ENCODE measurements at places on chromosomes 6 and 20.

GRCh38 chr6:43481591-43482236, 4.3 kb downstream of the TJAP1 start:
- no peak for DNase-seq

DNA sequence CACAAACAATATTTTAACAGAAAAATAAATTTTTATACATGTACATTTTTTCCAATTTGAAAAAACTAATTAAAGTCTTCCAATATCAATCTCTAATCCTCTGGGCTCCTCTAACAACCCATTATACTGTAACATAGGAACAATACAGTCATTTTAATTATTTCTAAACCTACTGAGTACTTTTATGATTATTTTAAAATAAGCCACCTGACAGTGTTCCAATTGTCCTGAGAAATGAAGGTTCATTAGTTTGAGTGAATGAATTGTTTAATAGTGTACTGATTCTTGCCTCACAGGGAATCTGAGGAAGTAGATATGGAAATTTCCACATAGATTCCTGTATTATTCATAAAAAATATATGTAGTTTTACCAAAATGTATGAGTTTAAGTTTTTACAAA, 123.1 kb upstream of the EYS start:
- DNase-seq, result no peak

GRCh38 chr20:48831718-48832404, 4.1 kb upstream of the PREX1 start:
- DNase-seq, result no peak

- DNase-seq, result no peak
Measured at GRCh38 chr6:21664314-21665109, 71.0 kb downstream of the SOX4 start.

GRCh38 chr20:33875534-33876026, 64.4 kb downstream of the CHMP4B start:
- no peak for DNase-seq

DNA sequence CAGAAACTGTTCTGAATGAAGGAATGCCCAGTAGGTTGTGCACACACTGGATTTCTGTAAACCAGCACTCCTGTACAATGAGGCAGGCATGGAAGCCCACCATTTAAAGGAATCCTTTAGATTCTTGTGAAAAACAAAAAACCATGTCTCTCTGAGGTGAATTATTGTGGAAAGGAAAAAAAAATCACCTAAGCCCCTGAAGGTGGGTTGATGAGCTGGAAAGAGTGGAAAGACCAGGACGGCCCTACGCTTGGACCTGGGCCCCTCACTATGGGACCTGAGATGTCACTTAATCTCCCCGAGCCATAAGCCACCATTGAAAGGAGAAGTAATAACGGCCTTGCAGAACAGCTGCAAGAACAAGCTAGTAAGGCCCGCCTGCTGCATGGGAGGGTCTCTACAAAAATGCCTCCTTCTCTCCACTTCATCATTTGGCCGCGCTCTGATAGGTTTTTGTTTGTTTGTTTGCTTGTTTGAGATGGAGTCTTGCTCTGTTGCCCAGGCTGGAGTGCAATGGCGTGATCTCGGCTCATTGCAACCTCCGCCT, 68.8 kb downstream of the RAB44 start:
- no peak for DNase-seq

- DNase-seq, result no peak
Measured at GRCh38 chr20:60960500-60960899, 291.6 kb upstream of the CDH4 start.

GRCh38 chr20:41534170-41534569, 84.0 kb downstream of the CHD6 start:
- DNase-seq, result no peak

DNA sequence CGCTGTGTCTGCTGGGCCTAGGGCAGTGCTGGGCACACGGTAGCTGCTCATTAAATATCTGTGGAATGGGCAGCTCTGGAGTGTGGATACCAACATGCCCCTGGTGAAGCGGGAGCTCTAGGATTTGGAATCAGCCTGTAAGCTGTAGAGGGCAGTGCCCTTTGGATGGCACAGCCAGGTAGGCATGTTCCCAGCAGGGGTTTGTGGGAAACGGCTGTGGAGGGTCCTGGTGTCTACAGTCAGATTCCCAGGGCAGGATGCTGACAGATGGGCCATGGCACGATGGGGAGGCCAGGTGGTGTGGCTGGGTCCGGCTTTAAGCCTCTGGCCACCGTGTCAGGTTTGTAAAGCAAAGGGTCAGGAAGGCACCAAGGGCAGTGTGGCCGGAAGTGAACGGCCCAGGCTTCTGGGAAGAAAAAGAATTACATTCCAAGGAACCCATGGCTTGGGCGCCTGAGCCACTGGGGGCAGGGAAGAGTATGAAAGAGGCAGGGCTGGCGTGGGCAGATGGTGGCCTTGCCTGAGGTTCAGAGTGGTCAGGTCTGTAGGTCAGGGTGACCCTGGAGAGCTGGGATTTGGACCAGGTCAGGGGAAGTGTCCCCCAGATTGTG, 44.8 kb downstream of the UBE2V1 start:
- DNase-seq, result no peak

- no peak for DNase-seq
Measured at GRCh38 chr6:169838346-169839028, 87.1 kb downstream of the ERMARD start.

- no peak for DNase-seq
Measured at GRCh38 chr6:21596949-21597682, 3.6 kb downstream of the SOX4 start.

GRCh38 chr6:13865141-13865540, 50.8 kb upstream of the MCUR1 start:
- DNase-seq, result no peak

GRCh38 chr6:66291905-66292304, 584.9 kb upstream of the EYS start:
- DNase-seq, result no peak

- DNase-seq, result no peak
Measured at GRCh38 chr6:35093118-35093445, 48.1 kb downstream of the TCP11 start.

- no peak for DNase-seq
Measured at GRCh38 chr20:417801-418342, 9.8 kb downstream of the RBCK1 start.
